Activated CD4-positive, alpha-beta T cell treated with anti-CD3 and anti-CD28 coated beads, Interleukin-10, Interleukin-2, amounts not matched to agents 100 ng/mL and 50 ng/mL, durations not matched to agents 16 hours and 8 hours (primary cell): ENCODE measurements at places on chromosomes 2 and 18.

DNA sequence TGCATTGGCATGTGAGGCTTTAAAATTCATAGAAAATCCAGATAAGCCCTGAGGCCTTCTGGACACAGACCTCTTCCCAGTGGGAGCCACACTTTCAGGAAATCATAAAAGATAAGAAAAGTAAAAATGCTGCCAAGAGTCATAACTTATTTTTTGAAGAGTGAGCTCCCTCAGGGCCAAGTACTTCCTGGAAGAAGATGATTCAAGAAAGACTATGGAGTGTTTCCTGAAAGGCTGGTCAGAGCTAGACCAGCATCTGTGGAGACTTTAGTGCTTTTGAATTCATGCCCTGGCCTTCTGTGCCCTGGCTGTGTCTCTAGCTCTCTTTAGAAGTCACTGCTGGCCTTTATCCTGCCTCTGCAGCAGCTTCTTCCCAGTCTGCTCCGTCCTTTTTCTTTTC, 6.4 kb upstream of the XDH start:
- DNase-seq: no peak

DNA sequence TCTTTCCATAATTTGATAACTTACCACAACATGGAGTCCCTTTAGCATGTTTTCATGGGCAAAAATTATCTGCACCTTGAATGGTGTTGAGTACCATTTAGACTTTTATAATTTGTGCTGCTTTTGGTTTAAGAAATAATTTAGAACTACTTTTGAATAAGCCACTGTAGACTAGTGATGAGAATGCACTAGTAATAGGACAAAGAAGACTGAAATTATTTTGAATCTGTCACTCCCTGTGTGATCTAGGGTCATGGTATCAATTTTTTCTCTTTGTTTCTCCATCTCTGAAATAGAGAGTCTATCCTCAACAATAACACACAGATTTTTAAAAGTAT, 37.7 kb downstream of the EFEMP1 start:
- no peak for DNase-seq

DNA sequence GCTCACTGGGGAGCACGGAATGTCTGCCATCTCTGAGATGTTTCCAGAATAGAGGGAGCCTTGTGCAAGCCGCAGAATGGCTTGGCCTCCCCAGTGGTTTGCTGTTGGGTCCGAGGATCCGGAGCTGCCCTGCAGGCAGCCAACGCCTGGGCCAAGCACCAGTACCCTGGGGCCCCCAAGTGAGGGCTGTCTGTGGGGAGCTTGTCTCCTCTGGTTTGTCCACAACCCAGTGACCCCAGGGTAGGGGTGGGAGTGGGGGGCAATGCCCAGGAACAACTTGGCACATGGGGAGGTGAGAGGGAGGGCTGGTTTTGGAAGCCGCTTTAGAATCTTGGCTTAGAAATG, 147.1 kb downstream of the CABLES1 start:
- DNase-seq: no peak

DNA sequence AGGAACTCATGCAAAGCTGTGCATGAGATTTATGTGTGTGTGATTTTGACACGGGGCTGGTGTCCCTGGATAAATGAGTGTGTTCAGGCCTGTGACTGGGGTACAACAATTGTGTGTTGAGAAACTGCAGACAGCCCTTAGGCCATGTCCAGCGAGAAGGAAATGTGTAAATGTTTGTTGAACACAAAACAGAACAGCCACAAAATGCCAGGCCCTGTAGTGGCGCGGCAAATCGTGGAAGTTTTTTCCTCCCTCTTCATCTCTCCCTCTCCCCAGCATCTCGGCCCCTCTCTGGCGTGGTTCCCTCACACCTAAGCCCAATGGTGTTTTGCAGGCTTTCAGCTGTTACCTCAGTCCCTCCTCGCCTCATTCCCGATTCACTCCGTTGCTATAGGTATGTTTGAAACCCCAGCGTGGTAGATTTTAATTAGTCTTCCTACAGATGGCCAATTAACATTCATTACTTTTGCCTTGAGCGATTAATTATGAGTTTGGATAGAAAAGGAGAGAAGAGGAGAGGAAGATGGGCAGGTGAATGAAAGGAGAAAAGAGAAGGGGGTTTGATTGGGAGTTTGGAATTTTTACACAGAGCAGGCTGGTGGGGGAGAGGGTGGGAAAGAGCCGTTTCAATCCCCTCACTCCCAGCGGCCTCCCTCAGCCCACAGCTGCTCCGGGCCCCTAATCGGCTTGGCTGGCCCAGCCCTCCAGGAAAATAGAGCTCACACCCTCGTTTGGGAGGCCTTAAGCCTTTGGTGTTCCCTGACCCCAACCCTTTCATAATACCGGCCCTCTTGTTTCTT, 10.8 kb downstream of the SPR start:
- no peak for DNase-seq

GRCh38 chr2:98378901-98379300, 32.6 kb downstream of the CNGA3 start:
- DNase-seq: no peak

DNA sequence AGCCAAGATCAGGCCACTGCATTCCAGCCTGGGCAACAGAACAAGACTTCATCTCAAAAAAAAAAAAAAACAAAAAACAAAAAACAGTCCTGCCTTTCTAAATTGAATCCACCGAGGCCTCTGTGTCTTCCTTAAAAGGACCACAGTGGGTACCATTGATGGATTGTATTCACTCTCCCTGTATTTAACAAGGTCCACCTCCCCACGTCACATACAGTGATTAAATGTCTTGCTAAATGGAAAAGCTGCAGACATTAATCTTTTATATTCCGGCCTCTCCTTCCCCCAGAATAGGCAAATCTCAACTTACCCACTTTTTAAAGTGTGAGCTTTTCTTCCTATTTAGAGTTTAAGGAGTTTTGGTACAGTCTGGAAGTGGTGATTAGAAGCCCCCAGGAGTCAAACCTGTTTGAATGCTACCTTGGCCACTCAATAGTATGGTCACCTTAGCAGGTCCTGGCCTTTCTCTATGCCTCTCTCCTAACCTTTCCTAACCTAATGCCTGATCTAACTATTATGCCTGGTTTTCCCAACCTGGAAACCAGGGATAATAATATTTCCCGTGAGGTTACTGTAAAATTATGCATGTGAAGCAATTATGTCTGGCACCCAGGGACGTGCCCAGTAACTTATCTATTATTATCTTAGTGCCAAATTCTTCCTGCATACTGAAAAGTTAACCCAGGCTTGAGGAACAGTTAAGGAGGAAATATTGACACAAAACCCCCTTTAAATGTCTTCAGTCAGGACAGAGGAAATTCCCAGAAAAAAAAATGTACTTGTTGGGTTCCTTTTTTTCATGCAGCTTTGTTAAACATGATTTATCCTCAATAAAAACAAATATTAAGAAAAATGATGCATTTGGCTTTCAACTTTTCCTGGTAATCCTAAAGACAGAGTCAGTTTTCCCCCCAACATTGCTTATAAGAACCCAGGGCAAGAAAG, 3.1 kb downstream of the NFE2L2 start:
- DNase-seq: no peak

- no peak for DNase-seq
These were observed 328.4 kb upstream of the MAP2 start for GRCh38 chr2:209095432-209095831.

DNA sequence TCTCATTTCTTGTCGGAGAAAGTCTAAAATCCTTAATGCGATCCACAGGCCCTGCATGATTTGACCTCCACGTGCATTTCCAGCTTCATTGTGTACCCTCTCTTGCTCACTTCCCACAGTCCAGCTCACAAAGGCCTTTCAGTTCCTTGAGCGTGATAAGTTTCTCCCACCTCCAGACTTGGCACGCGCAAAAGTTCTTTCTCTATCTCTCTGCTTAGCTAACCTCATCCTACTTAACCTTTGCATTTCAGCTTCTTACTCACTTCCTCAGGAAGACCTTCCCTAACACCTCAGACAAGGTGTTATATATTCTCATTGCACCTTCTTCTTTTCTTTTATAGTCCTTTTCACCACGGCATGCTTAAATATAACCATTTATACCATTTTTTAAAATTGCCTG, 124.8 kb upstream of the XPO1 start:
- DNase-seq: no peak

- DNase-seq: no peak
These were observed 93.3 kb upstream of the SPRED2 start for GRCh38 chr2:65525616-65526231.

DNA sequence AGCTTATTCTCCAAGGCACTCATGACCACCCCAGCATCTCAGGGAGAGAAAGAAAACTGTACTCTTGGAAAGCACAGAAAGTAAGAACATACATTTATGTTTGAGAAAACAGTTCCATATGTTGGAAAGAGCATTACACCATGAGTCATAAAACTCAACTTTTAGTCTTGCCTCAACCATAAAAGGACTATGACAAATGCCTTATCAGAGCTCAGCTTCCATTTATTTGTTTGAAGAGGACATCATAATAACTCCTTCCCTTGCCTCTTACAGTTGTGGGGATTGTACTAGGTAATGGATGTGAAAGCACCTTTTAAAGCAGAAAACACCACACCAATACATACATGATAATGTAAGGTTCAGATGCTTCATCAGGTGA, 370.8 kb downstream of the LNPK start:
- DNase-seq: no peak

GRCh38 chr18:56568986-56569385, 69.4 kb downstream of the TXNL1 start:
- no peak for DNase-seq

DNA sequence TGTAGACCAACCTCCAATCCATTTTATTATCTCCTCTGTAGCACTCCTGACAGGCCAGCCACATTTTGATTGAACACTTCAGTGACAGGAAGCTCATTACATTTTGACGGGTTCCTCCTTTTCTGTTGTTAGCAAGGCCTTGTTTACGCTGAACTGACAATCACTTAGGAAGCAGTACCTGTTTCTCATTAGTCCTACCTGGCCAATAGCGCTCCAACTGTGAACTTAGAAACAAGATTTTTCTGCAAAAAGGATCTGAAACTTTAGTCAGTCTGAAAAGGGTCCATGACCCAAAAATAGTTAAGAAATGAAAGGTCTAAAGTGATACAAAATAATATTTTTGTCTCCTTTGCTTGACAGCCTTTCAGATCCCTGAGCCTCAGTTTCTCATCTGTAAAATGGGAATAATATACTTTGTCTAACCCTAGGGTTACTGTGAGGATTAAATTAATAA, 119.6 kb upstream of the MSTN start:
- no peak for DNase-seq

DNA sequence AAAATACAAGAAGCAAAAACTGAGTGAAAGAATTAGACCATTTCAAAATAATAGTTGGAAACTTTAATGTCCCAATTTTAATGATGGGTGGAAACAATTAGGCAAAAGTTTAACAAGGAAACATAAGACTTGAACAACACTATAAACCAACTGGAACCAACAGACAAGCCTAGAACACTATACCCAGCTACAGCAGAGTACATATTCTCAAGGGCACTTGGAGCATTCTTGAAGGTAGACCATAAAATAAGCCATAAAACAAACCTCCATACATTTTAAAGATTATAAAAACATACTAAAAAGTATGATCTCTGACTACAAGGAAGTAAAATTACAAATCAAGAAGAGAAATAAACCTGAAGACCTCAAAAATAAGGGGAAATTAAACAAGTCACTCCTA, 616.7 kb downstream of the SUCLG1 start:
- DNase-seq: no peak

DNA sequence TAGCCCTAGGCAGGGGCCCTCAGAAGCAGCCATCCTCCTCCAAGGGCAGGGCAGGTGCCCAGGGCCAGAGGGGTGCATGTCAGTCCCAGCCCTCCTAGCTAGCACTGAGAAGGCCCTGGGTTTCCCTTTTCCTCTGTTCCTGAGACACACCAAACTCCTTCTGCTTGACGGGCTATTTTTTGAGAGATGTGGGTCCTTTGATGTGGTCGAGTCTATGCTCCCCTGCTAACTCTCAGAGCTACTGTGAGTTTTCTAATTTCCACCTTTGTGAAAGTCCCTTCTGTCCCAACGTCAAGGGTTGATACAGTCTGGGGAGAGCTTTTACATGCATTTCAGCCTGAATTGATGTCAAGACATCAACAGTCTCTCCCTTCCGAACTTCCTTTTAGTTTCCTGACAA, 51.4 kb downstream of the TRPM8 start:
- DNase-seq: no peak

DNA sequence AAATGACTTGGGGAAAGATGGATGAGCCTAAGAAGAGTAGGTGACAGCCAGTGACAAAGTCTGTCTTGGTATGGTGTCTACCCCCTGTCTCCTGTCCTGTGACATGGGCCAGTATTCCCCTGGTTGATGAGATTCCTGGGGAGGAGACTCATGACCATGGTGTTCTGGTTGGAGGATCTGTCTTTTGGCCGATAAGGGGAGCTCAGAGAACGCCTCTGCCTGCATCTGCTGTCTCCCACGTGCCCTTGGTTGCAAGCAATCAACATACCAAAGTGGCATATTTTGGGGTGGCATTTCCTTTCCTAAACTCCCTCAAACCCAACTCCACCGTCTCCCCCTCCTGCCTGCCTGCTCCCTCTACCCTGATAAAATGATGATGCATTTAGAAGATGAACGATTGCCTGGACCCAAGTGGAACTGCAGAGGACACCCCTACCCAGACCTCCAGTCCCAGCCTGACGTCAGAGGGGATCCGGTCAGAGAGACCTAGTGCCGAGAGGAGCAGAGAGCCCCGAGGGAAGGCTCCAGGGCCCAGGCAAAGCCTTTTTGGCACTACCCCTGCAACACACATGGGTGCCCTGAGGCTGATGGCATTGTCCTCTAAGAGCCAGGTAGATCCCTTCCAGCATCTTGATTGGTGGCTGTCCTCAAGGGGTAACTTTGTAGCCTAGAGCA, 124.2 kb upstream of the MSH6 start:
- no peak for DNase-seq

GRCh38 chr18:41343808-41344207, 611.2 kb upstream of the PIK3C3 start:
- DNase-seq: no peak

DNA sequence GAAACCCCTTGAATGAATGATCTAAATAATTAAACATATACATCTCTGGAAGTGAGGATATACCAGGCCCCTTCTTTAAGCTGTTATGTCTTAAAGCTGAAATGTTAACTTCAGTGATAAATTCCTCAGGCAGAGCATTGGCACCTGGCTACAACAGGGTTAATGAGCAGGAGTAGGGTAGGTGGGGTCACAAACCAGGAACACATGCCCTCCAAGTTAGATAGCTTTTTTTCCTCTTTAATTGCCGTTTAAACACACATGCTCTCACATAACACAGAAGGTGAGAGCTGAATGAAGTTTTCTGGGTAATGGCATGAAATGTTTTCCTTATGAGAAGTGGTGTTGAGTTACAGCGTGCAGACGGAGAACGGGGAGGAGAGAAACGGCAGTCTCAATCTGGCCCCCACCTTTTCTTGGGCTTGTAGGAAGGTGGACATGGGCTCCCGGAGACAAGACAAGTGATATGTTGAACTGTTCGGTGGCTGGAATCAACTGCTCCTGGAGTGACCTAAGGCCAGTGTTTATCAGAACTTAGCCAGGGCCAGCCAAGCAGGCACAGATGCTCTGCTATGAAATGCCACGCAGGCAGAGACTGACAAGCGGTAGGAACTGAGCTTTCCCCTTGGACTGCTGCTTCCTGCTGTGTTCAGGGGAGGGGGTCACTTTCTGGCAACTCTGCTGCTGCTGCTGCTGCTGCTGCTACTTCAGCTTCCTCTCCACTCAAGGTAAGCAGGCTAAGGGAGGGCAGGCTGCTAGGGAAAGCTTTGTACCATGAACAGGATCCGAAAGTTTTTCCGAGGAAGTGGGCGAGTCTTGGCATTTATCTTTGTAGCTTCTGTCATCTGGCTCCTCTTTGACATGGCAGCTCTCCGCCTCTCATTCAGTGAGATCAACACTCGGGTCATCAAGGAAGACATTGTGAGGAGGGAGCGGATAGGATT, at the start of gene GALNT5:
GALNT5 (plus strand) TSS at position 394 of the 941 bp plus-strand sequence; CDS start at position 772, 378 bp downstream.
- no peak for DNase-seq

- DNase-seq: no peak
These were observed 32.4 kb downstream of the SMIM21 start for GRCh38 chr18:75395137-75395536.

- peak; percentile 31 for DNase-seq
These were observed 578 bp downstream of the IWS1 start for GRCh38 chr2:127525691-127526131.
